ENCODE measurements at places on chromosomes 4 and X.

GRCh38 chrX:30888526-30889146 is 418 bp downstream of the TAB3 start:
- no peak for DNase-seq

- no peak for DNase-seq
These were observed 34.5 kb downstream of the SPINK2 start for GRCh38 chr4:56786955-56787354.

GRCh38 chr4:109969087-109969486 is 56.4 kb downstream of the EGF start:
- DNase-seq, result no peak

- no peak for DNase-seq
These were observed 31.6 kb downstream of the TMEM31 start for GRCh38 chrX:103742339-103742738.

- no peak for DNase-seq
These were observed 31.3 kb downstream of the NYX start for GRCh38 chrX:41478381-41478911.

GRCh38 chr4:8427761-8428287 is 12.7 kb downstream of the ACOX3 start:
- DNase-seq, result no peak

GRCh38 chrX:30935985-30936384 is 46.9 kb upstream of the TAB3 start:
- DNase-seq, result no peak

GRCh38 chrX:147781844-147782243 is 129.9 kb upstream of the FMR1 start:
- no peak for DNase-seq

GRCh38 chrX:154484255-154485149 is 1.9 kb downstream of the UBL4A start:
- DNase-seq, result no peak

- no peak for DNase-seq
These were observed 47.0 kb downstream of the SNX25 start for GRCh38 chr4:185256446-185256845.

GRCh38 chr4:152462047-152462446 is 73.8 kb downstream of the FBXW7 start:
- DNase-seq, result no peak

- no peak for DNase-seq
These were observed 8.4 kb downstream of the UVSSA start for GRCh38 chr4:1355378-1355777.

DNA sequence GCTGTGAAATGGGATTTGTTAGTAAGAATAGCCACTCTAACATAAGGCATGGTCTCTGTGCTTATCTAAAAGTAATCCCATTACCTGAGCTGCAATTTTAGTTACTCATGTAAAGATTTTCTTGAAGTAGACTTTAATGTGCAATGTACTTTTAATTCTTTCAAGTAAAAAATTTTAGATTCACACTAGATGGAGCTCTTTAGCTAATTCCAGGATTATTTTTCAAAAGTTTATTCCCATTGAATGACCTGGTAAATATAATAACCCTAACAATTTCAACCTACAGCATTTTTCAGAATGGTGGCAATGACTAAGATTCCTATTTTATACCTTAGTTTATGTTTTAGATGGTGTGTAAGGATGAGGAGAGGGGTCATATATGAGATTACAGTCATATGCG is 18.1 kb downstream of the USP38 start:
- DNase-seq, result no peak

DNA sequence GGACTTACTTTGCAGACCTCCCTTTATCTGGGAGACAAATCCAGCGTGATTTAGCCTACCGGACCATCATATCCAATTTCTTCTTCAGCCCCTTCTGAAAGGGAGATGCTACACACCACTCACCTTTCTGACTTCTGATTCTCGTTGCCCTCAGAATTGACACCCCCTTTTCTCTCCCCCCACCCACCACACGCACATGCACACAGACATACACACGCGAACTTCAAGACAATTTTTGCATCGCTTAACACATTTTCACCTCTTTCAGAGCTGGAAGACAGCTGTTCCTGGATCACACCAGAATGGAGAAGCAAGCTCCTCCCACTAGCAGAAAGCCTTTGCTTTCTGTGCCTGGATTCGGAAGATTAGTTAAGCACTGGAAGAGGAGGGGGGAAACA is 1.0 kb upstream of the SNCA start:
- no peak for DNase-seq

DNA sequence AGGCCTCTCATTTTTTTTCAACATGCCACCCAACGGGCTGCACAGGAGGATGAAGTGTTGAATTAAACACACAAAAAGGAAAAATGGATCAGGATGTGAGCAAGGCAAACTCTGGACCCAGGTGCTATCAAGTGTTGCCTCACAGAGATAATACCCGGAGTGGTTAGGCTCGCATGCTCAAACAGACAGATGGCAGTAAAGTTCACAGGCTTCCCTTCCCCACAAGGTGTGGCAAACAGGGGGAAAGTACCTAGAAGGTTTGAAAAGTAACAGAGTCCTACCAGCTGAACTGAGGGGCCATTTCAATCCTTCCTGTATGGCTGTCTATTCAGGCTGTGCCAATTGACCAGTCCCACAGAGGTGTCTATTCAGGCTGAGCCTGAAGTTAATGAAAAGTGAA is 123.9 kb upstream of the GC start:
- DNase-seq, result no peak

- no peak for DNase-seq
These were observed 837.4 kb downstream of the PCDH19 start for GRCh38 chrX:99572711-99573110.

All from stimulated activated CD4-positive, alpha-beta T cell treated with anti-CD3 and anti-CD28 coated beads, Interleukin-12 subunit alpha, Interleukin-12 subunit beta, amount 100 ng/mL, for 24 hours (primary cell).